Foreskin melanocyte (primary cell): ENCODE measurements at places on chromosomes 4 and X.

- DNase-seq: no peak
Observed at GRCh38 chr4:51880016-51880915, 37.3 kb downstream of the DCUN1D4 start.

DNA sequence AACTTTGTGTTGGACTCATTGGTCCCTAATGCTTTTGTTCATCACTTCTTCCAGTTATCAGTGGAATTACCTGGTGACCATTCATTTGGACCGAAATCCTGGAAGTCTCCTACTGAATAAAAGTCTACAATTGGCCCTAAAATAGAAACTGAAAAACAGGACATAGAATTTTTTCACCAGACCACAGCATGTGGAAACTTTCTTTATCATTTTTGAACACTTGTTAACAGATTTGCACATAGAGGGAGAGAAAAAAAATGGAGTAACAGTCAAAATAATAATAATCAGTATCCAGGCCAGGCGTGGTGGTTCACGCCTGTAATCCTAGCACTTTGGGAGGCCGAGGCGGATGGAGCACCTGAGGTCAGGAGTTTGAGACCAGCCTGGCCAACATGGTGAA, 7.1 kb downstream of the EPGN start:
- no peak for DNase-seq

DNA sequence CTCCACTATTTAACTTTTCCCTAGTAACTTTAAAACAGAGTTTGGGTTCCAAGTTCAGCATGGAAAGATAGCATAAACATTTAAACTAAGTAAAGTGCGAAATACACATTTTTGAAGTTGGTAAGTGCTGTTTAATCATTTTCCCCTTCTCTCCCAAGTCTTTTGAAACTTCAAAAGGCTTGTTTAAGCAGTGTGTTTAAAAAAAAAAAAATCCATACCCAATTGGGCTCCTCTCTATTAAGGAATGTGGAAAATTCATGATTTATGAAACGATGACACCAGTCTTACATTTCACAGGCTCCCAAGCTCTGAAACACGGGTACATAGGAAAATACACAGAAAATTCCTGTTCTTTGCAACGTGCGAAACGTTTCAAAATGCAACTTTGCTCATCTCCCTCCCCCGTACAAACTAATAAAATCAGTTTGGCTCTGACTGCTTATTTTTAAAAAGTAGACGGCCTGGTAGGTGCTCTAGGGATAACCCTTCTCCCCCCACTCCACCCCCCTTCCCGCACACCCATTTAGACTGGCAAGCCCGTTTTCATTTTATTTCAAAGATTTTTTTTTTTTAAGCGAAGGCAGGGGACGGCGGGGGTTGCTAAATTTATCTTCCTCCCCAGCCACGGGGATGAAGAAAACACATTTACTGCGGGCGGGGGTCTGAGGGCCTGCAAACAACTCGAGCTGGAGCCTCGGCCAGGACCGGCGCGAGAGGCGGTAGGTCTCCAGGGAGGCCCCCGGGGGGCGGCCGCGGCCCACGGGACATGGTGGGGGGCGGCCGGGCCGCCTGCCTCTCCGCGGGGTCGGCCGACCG, 786 bp upstream of the ZFX start:
- no peak for DNase-seq

GRCh38 chrX:153580700-153581386, 18.1 kb downstream of the CCNQ start:
- DNase-seq: no peak

DNA sequence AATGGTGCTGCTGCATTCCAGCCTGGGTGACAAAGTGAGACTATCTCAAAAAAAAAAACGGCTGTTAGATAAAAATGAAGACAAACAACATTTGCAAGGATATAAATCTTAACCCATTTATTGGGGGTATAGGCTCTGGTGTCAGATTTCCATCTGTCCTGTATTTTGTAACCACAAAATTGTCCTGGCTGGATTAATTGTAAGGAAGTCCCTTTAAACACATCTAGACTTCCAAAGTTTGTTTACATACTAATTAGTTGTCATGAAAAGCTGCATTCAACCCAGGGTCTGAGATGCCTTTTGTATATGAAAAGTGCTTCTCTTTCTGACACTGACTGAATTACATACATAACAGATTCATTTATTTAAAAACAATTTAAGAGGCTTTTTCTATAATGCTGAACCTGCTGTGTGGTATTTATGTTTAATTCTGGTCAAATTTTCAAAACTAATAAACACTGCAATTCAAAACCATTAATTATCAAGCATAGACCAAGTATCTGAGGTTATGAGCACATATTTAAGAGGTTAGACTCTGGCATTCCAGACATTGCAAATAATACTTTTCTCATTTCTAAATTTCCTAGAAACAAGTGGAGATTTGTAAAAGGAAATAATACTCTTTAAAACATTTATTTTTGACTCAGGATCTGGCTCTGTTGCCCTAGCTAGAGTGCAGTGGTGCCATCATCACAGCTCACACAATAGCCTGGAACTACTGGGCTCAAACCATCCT, 17.5 kb upstream of the UGDH start:
- DNase-seq: peak; percentile 54

DNA sequence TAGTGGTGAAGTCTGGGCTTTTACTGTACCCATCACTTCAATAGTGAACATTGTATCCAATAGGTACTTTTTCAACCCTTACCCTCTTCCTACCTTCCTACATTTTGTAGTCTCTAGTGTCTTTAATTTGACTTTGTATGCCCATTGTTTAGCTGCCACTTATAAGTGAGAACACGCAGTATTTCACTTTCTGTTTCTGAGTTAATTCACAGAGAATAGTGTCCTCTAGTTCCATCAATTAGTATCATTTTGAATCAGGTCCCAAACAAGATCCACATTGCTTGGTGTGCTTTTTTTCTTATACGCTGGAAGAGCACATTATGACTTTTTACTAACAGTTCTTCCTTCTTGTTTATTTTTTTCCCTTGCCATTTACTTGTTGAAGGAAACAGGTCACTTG, 176.0 kb upstream of the WDFY3 start:
- no peak for DNase-seq

DNA sequence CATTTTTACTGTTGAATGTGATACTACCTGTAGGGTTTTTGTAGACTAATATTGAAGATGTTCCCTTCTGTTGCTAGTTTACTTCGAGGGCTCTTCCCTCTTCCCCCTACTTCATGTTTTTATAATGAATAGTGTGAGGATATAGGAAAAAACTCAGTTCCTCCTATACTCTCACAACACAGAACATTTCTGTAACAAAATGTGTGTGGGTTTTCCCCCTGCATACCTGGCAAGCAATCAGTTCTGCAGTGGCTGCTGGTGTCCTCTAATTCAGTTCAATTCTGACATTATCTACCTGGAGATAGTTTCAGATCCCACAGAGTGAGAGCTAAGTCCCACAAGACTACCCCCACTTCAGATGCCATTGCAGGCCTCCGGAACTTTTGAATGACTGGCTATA, 107.9 kb downstream of the KDM6A start:
- DNase-seq: no peak

- no peak for DNase-seq
Observed at GRCh38 chrX:63186137-63186536, 165.0 kb downstream of the SPIN4 start.

DNA sequence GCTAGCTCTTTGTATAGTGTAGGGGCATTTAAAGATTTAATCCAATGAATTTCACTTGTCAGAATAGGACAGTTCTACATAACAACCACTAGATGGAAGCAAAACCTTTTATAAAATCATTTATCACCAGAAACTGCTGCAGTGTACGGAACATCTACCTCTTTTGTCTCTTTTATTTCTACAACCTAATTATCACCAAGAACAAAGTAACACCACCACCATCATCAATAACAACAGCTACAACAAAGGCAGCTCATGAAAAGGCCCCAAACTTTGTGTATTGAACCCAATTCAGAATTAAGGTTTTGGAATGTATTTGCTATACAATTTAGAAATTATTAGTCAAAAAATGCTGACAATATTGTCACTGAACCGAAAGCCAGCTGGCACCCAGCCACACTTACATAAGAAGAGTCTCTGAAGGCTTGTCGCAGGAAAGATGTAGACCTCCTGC, 260.9 kb upstream of the RPS6KA3 start:
- DNase-seq: no peak

DNA sequence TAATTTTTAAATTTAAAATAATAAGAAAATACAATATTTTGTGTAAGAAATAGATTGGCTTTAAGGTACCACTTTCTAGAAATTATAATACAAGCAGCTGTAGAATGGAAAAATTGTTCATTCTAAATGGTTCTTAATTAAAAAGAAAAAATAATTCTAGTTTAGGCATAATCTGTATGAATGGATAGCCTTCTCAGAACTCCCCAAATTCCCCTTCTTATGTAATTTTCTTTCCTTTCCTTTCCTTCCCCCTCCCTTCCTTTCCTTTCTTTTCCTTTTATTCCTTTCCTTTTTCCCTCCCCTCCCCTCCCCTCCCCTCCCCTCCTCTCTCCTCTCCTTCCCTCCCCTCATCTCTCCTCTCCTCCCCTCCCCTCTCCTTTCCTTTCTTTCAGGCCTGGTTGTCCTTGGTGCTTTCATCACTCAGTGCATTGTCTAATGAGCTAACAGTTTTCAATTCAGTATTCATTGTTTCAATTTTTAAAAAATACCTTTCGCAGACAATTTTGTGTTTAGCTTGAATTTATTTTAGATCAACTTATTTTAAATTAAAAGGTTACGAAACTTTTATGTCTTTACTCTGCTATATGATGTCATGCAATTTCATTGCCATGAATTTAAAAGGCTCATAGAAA, 28.8 kb downstream of the LRIT3 start:
- DNase-seq: no peak
